ENCODE measurements at places on chromosomes 2 and 18.
A peak's percentile ranks its signal among the peaks of the same experiment; 100 is the strongest.

DNA sequence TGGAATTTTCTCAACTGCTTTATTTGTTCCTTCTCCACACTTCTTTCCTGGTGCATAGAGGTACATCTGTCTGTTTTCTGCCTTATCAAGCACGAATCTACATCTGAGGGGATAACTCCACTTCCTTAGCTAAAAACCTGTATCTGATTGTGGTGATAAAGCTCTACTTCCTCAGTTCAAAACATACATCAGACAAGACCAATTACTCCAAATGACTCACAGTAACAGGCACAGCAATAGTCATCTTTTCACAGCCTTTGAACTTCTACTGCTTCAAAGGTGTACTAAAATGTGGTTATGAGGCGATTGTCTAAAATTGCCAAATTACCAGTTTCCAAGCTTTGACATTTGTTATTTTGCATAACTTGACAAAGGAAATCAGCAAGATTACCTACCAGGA, 803.6 kb upstream of the ZEB2 start:
- DNase-seq: no peak

- no peak for DNase-seq
Observed at GRCh38 chr2:138630164-138630563, 128.6 kb downstream of the SPOPL start.

GRCh38 chr2:196186266-196186980, 15.0 kb upstream of the STK17B start:
- DNase-seq: no peak

- no peak for DNase-seq
Observed at GRCh38 chr2:227020416-227020815, 143.6 kb downstream of the COL4A4 start.

DNA sequence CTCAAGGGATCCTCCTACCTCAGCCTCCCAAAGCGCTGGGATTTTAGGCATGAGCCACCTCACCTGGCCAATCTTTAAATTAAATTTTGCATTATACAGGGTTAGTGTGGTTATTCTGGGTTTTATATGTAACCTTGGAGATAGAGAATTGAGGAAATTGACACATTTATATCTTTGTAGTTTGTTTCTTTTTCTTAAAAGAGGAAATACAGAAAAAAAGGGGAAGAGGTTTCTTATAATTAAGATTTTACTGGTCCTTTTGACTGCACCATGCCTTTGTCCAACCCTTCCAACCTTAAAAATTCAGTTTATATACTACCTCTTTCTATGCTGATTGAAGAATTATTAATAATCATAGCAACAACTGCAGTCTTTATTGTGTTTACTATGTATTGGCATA, 210.1 kb upstream of the STON1 start:
- no peak for DNase-seq

DNA sequence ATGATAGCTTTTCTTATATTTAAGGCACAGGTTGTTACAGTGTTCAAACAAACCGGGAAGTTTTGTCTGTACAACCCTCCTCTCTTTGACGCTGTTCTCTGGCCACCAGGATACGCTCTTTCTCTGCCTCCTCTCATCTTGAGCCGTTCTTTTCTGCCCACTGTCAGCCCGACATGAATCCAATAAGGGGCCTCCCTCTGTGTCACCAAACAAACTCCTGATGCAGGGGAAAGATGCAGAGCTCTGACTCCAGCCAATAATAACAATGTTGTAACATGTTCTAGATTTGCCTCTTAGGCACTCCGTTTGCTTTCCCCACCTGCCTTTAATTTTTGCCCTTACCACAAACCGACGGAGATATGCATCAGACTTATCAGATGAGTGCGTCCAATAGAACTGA, 449.3 kb downstream of the SLC4A3 start:
- peak; percentile 2 for DNase-seq

GRCh38 chr18:8704361-8705237, 757 bp upstream of the MTCL1 start:
- DNase-seq: peak; percentile 82

DNA sequence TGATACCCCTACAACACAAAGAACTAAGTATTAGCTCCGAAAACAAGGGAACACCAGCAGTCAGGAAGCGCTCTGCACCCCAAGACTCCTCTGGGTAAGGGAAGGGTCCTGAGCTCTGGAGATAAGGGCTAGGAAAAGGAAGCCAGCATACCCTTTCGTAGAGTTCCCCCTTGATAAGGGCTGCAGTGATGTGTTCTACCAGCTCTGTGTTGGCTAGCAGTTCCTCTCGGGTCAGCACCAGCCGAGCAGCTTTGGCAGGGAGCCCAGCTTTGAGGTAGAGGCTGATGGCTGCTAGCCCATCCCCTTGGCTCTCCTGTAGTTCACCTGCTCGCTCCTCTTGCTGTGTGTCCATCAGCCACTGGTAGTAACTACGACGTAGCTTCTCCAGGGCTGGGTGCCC, 18.9 kb downstream of the KRTCAP3 start:
- no peak for DNase-seq

GRCh38 chr18:39951142-39951720, 2003.8 kb upstream of the PIK3C3 start:
- DNase-seq: no peak

DNA sequence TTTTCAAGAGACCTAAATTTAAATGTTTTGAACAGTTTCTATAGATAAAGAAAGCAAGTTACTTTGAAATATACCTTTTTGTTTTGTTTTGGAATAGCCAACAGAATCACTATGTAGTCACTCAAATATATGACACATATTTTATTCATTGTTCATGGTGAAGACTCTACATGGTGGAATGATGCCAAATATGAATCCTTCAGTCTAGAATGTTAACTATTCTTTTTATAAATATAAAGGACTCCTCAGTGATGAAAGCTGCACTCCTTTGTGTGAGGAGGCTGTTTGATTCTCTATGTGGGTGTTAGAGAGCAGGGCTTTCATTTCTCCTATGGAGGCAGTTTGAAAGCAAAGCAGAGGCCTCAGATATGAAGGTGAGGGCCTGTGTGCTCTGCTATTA, 396.4 kb upstream of the LRRTM1 start:
- DNase-seq: no peak

DNA sequence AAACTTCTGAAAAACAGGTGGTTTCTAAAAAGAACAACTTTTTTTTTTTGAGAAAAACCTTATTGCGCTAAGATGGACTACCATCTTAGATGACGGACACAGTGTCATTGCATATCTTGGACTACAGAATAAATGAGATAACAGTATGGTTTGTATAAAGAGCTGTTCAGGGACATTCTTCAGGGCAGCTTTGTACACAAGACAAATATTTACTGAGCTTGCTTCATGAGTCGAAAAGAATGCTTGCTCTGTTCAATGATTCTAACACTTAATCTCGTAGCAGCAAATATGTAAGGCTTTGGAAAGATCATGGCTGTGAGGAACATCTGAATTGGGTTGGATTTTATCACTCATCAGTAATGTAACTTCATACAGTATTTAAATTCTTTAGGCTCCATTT, 282.5 kb upstream of the CWC22 start:
- no peak for DNase-seq

- DNase-seq: peak; percentile 70
Observed at GRCh38 chr18:62186499-62186773, 420 bp downstream of the PIGN start.

DNA sequence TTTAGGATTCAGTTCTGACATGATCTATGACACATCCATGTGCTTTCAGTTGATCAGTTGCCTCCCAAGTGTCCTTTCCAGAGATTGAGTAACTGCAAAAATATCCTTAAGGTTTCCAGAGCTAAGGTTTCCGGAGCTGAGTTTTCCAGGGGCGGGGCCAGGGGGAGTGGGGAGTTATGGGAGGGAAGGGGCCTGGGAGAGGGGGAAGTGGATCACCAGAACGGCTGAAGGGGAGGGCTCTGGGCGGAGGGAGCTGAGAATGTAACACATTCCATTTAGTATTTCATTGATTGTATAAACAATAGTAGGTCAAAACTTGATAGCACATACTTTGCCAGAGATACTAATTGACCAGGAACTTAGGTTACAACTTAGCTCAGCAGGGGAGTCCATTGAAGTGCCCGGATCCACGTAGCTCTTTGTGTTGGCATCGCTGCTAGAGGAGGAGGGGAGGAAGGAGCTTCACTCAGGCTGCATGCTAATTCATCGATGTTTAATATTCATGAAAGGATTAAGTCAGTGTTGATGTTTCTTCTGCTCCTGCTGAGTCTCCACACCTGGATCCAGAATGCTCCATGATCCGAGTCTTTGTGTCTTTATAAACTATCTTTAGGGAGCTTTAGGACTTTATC, 289.8 kb downstream of the ALPK2 start:
- DNase-seq: peak; percentile 16

DNA sequence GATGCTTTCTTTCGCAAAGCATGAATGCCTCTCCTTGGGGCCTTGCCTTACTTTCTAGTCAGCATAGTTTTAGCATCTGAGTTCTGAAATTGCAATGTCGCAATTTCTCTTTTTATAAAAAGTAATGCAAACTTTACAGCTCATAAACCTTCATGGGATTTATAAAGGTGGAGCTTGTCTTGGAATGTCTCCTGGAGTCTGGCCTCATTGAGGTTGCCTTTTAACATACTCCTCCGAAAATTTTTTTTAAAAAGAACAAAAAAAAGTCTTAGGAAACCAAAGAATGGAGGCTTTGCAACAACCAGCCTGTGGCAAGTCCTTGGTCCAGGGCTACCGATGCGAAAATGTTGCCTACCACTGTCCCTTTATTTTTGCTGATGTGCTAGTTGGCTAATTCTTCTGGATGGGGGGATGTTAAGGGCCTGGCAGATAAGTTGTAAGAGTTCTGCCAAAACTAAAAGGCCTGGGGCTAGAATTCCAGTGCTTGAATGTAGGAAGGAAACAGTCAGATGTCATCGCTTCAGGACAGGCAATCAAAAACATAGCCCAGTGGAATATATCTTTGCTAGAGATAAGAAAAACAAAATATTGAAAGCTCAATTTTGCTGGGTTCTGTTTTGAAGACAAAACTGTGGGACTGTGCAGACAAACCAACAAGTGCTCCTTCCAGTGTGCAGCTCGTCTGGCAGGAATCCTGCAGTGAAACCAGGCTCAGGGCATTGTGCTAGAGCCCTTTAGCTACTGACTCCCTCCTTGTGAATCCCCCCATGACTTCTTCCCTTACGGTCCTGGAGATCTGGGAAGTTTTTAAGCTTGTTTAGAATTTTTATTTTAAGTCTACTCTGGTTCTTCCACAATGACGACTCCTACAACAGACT, 213.0 kb downstream of the PIEZO2 start:
- no peak for DNase-seq

- no peak for DNase-seq
Observed at GRCh38 chr2:231527955-231528635, 2.1 kb downstream of the NMUR1 start.

DNA sequence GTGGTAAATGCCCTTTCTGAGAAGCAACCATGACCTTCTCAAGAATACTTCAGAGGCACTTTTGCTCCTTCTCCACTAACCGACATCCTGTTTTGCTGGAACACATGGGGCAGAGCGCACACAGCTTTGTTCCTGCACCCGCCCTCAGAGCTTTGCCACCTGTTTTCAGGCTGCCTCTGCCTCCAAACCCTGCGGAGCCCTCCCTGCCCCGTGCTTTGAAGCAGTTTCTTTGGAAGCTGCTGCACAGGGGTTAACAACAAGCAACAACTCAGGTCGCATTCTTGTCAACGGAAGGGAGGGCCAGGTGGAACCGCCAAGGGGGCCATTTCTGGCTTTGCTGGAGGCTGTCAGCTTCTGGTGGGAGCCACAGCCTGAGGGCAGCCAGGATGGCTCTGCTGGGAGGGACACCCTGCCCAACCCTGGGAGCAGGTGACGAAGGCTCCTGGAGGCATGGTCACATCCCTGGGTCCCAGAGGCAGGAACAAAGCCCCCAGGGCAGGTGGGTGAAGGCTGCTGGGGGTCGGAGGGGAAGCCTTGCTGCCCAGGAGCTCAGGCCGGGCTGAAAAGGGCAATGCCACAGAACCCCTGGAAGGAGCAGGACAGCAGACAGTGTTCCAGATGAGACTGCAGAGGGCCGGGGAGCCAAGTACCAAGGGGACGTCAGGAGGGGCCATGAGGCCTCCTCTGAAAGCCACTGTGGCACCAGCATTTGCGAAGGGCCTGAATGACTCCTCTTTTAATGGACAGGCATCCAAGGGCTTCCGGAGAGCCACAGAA, 46.8 kb downstream of the MRPS5 start:
- DNase-seq: no peak

- peak; percentile 84 for DNase-seq
Observed at GRCh38 chr2:154452906-154453493, 245.5 kb upstream of the KCNJ3 start.

DNA sequence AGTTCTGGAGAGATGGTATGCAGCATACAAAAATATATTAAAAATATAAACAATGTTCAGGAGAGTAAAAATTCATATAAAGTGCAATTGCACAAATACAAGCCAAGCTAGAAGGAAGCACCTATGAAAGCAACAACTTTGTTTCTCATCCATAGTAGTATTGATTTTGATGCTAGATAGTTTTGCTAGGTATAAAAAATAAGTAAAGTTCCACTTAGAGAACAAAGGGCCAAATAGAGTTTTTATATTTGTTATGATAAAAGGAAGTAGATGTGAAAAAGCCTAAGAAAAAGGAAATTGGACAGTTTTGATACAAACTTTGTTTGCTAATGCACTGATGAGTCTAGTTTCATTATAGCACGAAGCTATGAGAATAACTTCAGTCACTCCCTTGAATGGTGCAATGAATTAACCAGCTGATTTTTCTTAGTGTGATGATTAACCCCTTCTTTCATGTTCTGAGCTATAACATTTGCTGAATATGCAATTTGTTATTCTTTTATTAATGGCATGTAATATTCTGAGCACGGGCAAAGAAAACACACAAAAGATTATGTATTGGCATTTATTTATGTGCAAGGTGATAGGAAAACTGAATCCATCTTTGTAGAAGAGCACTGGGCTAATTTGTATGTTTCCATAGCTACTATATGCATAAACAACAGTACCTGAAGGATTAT, 24.7 kb downstream of the SLC5A7 start:
- no peak for DNase-seq

- DNase-seq: peak; percentile 71
Observed at GRCh38 chr18:70693246-70693645, 404.4 kb downstream of the SOCS6 start.

- DNase-seq: no peak
Observed at GRCh38 chr2:214322662-214323061, 88.2 kb upstream of the VWC2L start.

DNA sequence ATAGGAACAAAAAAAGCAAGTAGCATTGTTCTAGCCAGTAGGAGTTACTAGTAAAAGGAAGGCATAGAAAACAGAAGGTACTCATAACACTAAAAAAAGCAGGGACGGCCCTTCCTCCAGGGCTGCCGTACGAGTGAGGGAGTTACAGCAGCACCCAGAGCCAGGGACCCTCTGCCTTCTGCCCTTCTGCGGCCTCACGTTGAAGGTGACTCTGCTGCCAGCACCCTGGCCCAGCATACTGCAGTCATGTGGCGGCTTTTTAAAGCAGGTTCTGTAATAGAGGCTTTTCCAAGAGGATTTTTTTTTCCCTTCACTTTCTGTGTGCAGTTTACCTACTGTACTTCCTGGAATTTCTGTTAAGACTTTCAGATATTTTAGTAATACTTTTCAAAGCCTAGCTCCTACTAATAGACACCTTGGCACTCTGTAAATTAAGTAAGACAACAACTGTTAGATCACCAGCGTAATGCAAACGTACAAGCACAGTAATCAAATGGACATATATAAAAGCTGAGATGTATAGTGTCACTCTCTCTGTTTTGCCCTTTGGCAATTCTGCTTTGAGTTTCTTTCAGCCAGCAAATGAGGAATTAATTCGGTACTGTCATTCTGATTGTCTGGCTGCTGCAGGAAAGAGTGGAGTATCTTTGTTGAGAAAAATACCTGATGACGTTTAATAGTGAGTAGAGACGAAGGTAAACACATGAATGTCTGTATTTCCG, 161.5 kb downstream of the PTGR3 start:
- DNase-seq: peak; percentile 16

GRCh38 chr2:119156105-119156890, 2.3 kb downstream of the C1QL2 start:
- no peak for DNase-seq

Measured in NCI-H748 treated with DMSO at 0.1 percent for 48 hours (cell line).